BJ (cell line): ENCODE measurements at places on chromosomes 2 and 18. TPM values are rescaled to one million over a fixed set of nuclear protein-coding genes. Genes with fewer than 3 reads are reported as not detected.

Gene SKA1
- polyA plus RNA-seq: 6.2 and 9.7 TPM in 2 replicates

Gene STPG4
- 0.06 TPM in 2 replicates for polyA plus RNA-seq

Gene C18orf32
- polyA plus RNA-seq: 9.4 and 20.7 TPM in 2 replicates

Gene NCKAP5
- 2.1 and 2.5 TPM in 2 replicates for polyA plus RNA-seq

Gene FOXI3
- not detected in 2 replicates for polyA plus RNA-seq

Gene NEURL3
- not detected in 2 replicates for polyA plus RNA-seq

DNA sequence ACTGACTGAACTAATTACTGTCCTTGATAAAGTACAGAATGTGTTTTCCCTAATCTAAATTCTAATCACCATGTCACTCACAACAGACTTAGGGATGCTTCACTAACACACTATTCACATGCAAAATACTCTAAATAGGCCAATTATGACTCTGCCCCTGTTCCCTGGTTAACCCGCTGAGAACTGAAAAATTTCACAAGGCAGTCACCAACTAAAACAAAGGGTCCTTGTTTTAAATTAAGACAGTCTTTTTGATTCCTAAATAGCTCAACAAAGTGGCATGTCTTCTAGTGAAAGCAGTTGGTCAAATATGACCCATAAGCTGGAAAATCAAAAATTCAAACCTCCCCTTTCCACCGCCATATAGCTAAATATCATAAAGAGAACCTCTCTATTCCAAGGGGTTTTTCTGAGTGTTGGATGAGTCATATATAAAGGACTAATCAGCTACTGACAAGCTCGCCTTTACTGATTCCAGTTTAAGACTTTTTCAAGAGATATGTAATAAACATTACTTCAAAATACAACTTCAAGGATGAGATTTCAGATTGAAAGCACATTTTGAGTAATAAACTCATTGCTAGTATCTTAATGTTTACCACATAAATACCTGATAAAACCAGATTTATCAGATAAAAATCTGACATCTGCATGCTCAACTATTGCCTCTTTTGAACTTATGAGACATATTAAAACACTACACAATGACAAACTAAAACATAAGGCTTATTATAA lies 235.8 kb downstream of the TCF4 start:
- no peak for DNase-seq

- DNase-seq: no peak
Observed at GRCh38 chr2:120887741-120888231, 152.1 kb downstream of the GLI2 start.

DNA sequence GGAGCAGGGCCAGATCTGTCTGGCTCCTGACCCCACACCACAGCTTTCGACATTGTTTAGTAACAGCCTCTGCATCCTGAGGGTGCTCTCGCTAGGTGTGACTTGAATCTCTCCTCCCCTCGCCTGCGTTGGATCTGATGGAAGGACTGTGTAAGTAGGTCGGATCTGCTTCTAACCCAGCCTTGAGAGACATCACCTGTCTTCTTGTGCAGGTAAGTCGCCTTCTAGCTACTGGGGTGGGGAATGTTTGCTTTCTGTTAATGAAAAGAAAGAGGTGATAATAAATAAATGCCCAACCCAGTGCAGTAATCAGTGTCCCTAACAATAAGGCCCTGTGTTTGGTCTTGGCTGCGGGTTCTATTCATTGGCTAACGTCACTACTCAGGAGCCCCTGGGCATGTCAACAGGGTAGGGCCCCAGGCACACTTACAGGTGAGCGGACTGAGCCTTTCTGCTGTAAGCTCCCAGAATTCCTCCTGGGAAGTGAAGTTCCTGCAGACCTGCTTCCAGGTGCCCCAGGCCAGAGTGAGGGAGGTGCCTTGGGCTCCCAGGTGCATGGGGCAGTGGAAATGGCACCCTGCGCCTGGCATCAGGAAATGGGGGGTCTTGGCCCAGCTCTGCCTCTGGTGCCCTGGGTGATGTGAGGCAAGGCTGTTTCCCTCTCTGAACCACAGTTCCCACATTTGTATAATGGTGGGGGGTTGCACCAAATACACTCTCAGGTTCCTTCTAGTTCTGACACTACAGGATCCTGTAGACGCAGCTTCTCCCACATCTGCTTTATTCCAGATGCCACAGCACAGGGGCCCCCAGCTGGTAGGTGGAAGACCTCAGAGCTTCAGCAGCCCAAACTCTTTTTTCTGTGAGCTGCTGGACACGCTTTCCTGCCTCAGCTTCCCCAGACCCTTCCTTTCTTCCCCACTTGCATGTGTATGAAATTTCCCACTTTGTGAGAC lies 11.2 kb upstream of the FOSL2 start:
- DNase-seq: no peak

DNA sequence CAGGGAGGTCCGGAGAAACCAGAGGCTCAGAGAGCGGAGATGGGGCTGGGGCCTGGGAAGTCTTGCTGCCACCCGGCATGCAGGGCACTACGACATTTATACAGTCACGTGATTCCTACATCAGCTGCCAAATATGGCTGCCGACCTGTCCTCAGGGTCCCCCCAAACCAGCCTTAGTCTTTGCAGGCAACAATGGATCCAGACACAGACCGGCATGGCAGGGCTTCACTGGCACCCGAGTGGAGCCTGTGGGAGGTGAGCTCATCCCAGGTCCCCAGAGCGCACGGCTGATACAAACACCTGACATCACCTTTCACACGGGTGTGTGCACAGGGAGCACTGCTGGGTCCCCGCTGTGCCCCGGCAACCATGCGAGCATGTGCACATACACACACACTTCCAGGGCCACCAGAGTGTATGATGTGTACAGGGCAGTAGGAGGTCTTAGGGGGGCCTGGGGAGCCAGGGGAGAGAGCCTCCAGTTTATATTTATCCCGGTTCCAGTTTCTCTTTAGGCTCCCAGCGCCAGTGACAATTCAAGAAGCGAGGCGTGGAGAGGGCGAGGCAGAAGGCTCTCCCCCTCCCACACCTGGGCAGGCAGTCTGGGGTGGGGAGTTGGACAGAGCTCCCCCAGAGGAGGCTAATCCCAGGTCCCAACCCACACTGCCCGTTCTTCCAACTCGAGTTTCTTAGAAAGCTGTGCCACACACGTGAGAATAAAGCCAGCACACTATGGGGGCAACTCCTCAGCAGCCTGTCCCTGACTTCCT lies 2.7 kb downstream of the SEMA4C start:
- DNase-seq: no peak

GRCh38 chr18:74921057-74921820 lies 287.7 kb downstream of the PTGR3 start:
- DNase-seq: no peak

DNA sequence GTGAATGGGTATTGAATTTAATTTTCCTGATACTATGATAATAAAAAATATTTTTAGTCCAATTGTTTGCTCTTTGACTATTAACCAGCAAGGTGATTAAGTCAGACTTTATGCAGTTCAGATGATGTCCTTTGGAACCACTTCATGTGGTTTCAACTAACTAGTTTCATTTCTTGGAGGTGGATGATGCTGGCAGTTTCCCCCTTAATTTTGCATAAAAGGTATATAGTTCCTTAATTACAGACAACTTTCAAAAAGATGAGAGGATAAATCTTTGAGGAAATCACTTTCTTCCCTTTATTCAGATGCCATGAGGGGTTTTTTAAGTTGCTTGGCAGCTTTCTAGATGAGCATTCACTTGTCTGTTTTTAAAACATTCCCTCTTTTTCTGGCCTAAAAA lies 223.1 kb downstream of the PHLPP1 start:
- no peak for DNase-seq

DNA sequence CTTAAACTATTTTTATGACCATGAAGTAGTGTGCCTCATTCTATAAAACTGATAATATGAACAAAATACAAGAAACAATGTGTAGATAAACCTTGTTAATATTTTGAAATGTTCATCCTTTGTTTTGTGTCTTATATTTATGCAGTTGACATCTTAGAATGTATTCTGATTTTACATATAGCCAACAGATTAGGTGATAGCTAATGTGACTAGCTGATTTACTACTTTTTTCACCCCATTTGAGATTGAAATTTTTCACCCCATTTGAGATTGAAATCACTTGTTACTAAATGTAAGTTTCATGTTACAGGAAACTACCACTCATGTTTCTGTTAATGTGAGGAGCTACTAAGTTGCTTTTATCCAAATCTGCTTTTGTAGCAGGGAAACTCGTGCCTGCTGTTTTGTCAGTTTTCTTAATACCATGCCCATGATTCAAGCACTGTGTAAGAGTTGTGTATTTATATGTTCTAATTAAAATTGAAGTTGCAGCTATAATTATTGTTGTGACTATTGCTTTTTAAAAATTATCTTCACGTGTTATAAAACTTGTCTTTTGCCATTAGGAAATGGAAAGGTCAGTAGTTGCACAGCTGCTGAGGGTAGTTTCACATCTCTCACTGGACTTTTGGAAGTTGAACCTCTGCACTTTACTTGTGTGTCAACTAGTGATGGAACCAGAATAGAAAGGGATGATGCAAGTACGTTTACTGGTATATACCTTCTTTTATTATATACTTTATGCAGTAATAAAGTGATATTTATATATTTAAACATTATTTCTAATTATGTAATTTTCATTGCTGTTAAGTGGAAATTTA lies 96.6 kb downstream of the BIRC6 start:
- DNase-seq: no peak

DNA sequence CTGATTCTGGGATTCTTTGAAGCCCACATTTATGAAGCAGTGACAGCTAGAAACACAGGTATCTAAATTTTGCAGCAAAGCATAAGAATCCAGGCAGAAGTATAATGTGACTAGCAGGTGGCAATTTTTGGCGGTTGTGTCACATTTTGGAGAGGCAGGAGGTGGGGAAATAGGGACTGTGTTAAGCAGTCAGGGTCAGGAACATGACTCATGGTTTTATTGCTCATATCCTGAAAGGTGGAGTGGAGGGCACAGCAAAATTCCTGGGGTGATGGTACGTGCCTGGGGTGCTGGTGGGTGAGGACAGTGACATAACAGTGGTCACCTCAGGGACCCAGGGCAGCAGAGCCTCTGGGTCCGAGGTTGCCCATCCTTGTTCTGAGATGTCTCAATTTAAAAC lies 63.5 kb upstream of the TTN start:
- DNase-seq: no peak

DNA sequence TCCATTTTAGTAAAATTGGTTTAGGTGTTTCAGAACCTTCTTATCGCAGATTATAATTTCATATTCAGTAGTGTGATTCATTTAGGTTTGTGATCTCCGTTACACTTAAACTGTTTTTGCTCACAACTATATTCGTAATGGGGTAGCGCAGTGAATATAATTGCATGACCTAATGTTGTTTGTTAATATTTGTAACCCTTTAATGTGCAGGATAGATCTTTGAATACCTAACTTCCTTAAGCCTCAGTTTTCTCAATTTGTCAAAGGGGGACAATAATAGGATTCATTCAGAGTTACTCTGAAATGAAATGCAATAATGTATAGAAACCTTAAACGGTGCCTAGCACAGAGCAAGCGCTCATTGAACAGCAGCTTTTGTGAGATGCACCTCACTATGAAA lies 558 bp upstream of the ZDBF2 start:
- no peak for DNase-seq

GRCh38 chr2:198309673-198310280 lies 505.4 kb downstream of the PLCL1 start:
- DNase-seq: no peak

DNA sequence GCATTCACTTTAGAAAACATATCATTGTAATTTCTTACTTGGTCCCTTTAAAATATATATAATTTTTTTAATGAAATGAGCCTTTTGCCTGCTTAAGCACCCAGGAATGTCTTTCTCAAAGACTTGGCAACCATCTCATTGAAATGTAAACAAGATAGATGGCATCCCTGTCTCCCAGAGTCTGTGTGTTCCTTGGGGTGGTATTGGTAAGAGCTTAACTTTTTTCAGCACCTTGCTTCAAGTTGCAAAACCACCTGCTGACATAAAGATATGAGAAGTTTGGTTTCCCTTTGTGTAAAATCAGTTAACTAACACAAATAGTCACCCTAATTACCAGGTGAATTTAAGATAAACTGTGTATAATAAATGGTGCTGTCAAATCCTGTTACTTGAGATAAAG lies 266.9 kb downstream of the DSC3 start:
- no peak for DNase-seq

DNA sequence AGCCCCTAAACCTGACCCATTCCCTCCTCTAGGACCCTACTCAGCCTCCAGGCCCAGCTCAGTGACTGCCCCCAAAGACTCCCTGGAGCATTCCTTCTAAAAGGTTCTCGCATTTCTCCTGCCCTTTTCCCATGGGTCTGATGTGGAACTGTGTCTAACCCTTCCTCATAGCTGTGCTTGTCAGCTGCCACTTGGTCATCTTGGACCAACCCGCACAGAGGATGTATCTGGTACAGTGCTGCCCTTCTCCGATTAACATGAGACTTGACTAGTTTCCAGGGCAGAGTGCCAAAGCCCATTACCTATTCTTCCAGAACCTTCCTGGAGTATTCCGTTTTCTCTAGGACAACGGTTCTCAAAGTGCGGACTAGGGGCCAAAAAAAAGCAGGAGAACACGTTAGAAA lies 518 bp upstream of the NFU1 start:
- no peak for DNase-seq

DNA sequence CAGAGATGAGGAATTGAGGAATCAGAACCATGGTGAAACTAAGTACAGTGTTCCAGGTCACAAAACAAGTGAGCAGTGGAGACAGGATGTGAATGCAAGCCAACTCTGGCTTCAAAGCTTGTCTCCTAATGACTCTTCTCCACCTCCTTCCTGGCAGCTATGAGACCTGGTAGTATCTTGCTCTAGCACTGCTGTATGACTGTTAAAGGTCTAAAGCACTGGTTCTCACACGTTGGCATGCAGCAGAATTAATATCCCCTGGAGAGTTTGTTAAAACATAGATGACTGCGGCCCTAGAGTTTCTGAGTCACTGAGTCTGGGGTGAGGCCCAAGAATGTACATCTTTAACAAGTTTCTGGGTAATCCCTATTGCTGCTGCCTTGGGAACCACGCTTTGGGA lies 63.3 kb downstream of the SUCLG1 start:
- DNase-seq: no peak

DNA sequence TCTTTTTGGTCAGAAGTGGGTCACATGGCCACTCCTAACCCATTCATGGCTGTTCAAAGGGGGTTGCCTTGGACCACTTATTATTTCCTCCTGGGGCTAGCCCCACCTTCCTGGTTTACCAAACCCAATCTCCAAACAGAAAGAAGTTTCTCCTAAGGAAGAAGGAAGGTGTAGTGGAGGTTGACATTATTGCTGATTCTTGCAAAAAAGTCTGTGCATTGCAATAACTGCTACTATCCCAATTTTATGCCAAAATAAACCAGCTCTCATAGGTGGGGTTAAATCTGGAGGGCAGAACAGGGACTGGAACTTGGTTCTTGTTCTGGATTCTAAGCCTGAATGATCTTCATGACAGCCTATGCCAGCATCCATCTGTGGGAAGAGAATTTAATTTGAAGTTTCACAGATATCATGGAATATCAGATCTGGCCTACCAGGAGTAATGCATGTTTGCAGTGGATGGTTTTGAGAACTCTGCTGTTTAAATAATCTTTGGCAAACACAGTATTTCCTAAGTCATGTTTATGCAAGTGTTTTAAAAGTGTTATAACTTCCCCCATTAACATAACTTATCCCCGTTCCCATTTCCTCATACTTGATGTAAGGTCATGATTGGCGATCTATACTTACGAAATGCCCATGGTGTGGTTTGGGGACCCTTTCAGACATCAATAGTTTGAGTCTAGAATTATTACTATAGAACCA lies 11.9 kb downstream of the ANXA4 start:
- no peak for DNase-seq

- DNase-seq: no peak
Observed at GRCh38 chr2:41828052-41828643, 219.7 kb upstream of the PKDCC start.

- no peak for DNase-seq
Observed at GRCh38 chr2:8627692-8628085, 54.2 kb upstream of the ID2 start.
